Activated naive CD4-positive, alpha-beta T cell treated with anti-CD3 and anti-CD28 coated beads, Interleukin-2, amount 50 U/mL, for 16 hours (primary cell): ENCODE measurements at places on chromosomes 16 and 17.

DNA sequence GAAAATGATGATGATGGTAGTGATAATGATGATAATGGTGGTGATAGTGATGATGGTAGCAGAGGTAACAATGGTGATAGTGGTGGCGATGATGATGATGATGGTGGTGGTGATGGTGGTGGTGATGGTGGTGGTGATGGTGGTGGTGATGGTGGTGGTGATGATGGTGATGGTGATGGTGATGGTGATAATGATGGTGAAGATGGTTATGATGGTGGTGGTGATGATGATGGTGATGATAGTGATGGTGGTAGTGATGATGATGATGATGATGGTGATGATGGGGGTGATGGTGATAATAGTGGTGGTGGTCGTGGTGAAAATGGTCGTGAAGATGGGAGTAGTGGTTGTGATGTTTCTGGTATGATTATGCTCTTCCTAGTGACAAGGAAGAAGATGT is 581.8 kb downstream of the HS3ST4 start:
- no peak for DNase-seq

GRCh38 chr16:80924372-80924978 is 82.2 kb downstream of the CMC2 start:
- DNase-seq: peak; percentile 31

GRCh38 chr17:75645501-75645888 is 12.3 kb downstream of the SMIM5 start:
- no peak for DNase-seq

DNA sequence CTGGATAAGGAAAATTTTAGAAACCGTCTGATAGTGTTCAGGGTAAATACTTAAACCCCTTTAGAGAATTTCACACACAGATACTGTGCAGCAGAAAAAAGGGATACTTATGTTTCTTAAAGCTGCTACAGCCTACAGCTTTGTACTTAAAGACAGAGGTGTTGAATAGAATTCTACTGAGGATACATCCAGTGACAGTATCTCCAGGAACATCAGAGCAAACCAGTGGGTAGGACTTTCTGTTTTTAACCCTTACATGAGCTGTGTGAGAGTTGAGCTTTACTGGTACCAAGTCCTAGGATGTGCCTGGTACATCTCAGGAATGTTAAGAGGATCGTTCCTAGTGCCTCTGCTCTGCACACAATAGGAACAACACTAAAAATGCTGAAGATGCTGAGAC is 191.5 kb downstream of the FTO start:
- DNase-seq: no peak

GRCh38 chr16:4661661-4662060 is 31.7 kb upstream of the NUDT16L1 start:
- no peak for DNase-seq

DNA sequence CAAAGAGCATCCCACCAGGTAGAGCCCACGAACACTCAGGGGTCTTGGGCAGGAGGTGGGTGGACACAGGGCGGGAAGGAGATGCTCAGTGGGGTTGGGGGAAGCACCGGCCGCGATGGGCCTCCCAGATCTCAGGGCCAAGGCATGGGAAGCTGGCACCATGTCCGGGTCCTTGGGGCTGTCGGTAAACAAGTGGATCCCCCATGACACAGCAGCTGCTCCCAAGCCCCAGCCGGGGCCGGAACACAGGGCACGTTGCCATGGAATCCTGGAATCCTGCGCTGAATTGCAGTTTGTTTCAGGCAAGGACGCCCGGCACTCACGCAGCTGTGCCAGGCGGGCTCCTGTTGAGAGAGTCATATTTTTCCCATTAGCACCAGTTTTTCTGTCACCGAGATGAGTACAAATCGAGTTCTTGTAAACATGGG is 23.0 kb upstream of the CHMP6 start:
- no peak for DNase-seq

DNA sequence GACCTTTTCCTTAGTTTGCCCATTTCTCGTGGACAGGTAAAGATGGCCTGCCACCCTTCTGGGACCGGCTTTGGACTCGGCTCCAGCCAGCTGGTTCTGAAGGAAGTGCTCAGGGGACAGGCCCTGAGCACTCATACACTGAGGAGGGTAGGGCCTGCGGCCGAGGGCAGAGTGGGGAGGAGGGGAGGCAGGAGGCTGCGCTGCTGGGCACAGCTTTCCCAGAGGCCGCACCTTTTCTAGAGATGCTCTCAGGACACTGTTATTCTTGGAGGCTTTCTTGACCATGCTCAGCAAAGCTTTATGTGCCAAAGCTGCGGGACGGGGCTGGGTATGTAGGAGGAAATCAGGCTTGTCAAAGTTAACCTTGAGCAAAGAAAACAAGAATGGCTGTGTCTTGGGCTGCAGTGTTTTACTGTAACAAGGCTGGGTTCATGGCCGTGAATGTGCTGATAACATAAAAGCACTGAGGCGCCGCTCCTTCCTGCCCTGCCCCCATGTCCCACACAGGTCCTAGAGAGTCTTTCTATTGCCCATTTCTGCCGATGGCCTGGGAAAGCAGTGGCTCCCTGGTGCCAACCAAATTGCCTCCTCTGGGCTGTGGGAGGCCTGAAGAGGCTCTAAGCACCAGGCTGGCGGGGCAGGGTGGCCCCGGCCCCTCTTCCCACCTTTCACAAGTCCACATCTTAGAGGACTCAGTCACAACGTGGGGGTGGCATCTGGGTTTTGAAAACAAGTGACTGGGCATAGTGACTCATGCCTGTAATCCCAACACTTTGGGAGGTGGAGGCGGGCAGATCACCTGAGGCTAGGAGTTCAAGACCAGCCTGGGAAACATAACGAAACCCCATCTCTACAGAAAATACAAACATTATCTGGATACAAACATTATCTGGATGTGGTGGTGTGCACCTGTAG is 22.3 kb upstream of the TIMP2 start:
- no peak for DNase-seq

GRCh38 chr16:31785126-31785525 is 88.5 kb upstream of the ZNF267 start:
- no peak for DNase-seq
